ENCODE measurements at places on chromosomes 5 and 9.

GRCh38 chr5:110716247-110717245 is 9.9 kb downstream of the TMEM232 start:
- DNase-seq = no peak

DNA sequence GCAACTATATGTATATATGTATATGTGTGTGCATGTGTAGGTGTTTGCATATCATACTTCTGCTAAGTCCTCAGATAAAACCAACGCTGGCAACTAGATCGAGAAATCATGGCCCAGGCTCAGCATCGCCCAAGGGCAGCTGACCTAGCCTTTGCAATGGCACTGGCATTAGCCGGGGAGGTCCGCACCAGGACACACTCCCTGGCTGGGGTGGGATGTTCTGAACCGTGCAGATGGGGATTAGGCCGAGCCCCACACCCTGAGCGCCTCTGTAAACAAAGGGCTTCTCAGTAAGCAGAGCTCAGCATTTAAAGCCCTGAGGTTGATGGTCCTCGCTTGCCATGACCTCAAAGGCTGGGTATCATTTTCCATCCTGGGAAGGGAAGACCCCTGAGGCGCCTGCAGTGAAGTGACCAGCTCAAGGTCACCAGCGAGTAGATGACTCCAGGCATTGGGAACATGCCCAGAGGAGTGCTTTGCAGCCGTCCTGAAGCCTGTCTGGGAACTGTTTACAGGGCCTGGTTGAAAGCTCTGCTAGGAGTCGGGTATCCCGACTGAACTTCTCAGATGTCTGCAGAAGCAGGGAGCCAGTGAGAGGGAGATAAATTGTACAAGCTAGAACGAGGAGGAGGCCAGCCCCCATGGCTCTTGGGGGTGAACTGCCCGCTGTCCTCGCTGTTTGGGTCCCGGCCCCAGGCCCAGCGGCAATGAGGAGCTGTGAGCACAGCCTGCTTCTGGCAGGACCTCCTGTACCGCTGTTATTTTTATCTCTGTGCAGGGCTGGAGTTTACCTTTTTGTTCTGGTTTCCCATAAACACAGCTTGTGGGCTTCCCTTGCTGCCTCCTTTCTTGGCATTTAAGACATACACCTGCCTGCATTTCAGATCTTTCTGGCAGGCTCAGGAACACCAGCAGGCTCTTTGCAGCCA is 18.4 kb downstream of the GADD45G start:
- DNase-seq = no peak

DNA sequence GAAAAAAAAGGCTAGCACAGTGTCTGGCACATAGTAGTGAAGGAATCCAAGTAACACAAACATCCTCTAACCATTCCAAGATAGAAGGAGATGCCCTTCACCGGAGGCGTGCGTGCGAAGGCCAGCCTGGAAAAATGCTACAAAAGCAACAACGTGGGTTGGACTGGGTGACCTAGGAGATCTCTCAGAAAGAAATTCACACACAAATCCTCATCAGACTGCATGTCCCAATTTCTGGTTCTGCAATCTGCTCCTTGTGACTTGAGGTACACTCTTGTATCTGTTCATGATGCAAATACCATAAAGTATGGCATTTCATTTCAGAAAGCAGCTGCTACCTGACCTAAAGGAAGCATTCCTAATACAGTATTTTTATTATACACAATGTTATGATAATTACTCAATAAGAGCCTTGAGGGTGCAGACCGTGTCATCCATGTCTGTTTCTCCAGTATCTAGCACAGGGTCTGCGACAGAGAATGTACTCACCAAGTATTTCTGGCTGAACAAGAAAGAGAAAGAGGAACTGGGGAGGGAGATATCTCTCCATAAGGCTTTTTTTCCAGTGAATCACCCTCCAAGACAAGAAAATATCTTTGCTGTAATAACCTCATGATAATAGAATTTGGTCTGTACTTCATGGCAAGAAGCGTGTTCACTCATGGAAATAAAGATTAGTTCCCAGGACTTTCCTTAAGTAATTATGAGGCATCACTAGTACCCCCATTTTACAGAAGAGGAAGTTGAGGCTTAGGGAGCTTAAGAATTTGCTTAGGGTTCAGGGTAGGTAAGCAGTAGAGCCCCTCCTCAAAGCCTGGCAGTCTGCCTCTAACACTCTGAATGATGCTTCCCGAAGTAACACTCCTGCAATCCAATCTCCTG is 138.3 kb downstream of the CDK5RAP2 start:
- no peak for DNase-seq

- DNase-seq = no peak
Measured at GRCh38 chr9:4284925-4285324, 14.9 kb downstream of the GLIS3 start.

- DNase-seq = no peak
Measured at GRCh38 chr5:173294673-173295320, 33.4 kb downstream of the STC2 start.
